Stimulated activated CD4-positive, alpha-beta T cell treated with anti-CD3 and anti-CD28 coated beads, Interleukin-1b, Interleukin-23, amount 100 ng/mL, for 24 hours (primary cell): ENCODE measurements at places on chromosomes 2 and 18.

- DNase-seq: no peak
Observed at GRCh38 chr2:146207901-146208300, 1636.9 kb upstream of the ACVR2A start.

DNA sequence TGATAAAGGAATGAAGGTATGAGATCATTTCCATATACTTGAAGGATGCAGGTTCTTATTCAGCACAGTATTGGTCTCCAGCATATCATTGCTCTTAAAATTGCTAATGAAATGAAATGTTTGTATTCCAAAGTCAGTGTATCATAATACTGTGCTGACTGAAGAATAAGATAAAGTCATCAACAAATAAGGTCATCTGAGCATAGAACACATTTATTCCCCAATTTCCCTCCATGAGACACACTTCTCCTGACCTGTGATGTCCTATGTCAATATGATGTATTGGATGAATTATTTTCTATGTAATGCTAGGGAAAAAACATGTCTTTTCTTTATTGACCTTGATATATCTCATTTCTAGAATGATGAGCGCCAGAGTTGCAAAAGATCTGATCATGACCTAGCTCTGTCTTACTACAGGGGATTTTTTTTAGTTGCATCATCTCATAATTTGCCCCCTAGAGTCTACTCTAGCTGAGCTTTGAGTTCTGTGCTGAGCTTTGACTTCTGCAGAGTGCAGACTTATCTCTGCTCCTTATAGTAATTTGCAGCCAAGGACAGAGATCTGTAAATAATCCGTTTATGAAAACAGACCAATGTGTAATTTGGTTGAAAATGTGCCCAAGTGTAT lies 859.8 kb downstream of the TRIB2 start:
- no peak for DNase-seq

DNA sequence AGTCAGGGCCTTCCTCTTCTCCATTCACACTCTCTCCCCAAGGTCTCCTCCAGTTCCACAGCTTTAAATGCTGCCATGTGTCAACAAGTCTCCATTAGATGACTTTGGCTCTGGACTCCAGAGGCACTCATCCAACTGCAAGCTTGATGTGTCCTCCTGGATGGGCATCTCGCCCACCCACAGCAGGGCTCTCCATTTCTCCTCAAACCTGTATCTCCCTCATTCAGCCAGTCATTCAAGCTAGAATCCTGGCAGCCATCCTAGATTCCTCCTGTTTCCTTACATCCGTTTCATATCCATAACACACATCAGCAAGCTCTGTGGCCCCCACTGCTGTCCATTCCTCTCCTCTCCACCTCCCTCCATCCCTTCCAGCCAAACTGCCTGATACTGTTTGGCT lies 88.4 kb upstream of the AFF3 start:
- no peak for DNase-seq

DNA sequence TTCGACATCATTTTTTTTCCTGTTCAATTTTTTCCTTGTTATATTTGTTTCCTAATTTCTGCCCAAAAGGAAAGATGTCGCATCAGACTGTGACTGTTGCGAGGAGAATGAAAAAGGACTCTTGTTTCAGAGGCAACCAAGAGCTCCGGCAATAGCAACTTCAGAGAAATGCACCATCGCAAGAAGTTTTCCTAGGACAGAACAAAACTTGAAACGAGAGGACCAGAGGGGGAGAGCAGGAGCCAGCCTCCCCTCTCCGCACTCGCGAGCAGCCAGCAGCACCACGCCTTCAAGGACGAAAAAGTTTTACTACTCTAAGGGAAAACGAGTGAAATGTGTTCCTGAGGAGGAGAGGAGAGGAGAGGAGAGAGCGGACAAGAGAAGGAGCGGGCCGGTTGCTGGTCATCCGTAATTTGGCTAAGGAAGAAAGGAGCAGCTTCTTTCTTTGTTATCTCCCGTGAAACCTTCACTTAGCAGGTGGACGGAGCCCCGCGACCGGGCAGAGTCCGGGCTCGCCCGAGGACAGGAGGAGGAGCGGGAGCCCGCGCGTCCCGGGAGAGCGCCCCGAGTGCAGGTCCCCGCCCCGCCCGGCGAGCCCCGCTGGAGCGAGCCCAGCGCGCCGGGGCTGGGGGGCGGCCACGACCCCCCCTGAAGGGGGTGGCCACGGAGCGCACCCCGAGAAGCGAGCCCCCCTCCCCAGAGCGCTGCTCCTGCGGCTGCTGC lies 744 bp downstream of the POU3F3 start:
- no peak for DNase-seq

- no peak for DNase-seq
Observed at GRCh38 chr2:69780921-69781320, 39.0 kb downstream of the ANXA4 start.

DNA sequence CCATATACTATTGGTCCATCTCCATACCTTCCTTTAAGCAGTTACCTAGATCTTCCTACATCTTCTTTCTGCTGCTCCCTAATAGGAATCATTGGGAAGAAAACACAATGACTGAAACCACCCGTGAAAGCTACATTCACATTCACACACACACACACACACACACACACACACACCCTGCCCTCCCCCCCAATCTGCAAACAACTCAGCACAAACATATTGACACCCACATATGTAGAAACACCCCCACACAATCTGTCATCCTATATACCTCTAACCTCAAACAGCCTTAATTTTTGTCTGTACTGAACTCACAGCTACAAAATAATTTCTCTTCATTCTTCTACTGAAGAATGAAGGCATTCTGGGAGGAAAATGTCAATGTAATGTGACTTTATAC lies 63.8 kb downstream of the KLF7 start:
- no peak for DNase-seq

GRCh38 chr18:12003894-12004293 lies 22.6 kb downstream of the IMPA2 start:
- DNase-seq: no peak

- DNase-seq: no peak
Observed at GRCh38 chr18:23887035-23887434, 127.5 kb upstream of the TTC39C start.

DNA sequence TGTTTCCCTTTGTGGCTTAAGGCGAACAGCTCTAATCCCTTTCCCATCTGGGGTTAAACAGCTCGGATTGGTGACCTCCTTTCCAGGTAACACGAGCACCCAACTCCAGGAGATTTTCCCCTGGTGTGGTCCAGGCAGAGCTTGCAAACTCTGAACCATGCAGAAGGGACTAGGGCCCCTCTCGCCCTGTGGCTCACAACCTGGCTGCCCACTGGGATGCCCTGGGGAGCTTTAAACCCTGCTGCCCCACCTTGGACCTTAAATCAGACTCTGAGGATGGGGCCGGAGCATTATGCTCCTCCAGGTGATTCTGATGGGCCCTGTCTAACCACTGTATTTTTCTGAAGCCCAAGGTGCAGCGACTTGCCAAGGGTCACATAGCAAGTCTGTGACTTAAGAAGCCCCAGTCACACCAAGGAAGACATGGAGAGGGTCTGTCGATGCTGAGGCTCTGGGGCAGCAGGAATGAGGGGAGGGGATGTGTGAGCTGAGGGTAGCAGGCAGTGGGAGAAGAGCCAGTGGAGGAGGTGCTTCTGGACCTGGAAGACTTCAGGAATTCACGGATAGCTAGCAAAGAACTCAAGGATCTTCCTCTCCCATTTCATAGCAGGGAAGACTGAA lies 5.9 kb downstream of the ARID5A start:
- no peak for DNase-seq

DNA sequence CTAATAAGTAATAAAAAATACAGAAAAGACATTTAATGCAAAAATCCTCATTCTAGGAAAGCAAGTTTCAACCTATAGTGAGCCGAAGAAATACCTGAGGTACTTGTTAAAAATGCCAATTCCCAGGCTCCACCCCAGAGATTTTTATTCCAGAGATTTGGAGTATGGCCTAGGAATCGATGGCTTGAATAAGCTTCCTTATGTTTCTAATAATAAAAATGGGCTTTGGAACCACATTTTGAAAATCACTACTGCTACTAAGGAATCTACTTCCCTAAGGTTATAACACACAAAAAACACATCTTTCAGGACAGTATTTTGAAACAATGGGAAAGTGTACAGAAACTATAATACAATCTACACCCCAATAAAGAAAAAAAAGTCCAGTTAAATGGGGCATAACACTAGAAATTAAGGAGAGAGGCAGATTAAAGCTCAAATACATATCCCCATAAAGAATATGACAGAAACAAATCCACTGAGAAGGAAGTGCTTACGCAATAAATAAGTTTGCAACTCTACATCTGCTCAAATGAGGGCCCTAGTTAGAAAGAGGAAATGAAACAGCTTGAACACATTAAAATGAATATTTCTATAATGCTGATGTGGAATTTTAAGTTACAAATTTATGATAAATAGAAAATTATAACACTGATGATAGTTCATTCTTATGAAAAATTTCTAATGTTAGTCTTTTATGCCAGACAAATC lies 103.7 kb downstream of the EPB41L3 start:
- no peak for DNase-seq
